ENCODE measurements at places on chromosomes 12 and 14. TPM values are rescaled to one million over a fixed set of nuclear protein-coding genes. Genes with fewer than 3 reads are reported as not detected.

Gene NR4A1
- total RNA-seq: 54.2 TPM

Gene NFE2
- 0.60 TPM for total RNA-seq

Gene OTUB2
- 2.4 TPM for total RNA-seq

Gene BLTP3B
- total RNA-seq: 67.1 TPM
